ENCODE measurements at places on chromosomes 5 and 9. TPM values are rescaled to one million over a fixed set of nuclear protein-coding genes. Genes with fewer than 3 reads are reported as not detected.

- H3K4me3 ChIP-seq, result peak overlapping the region; percentile 43
- peak overlapping the region; percentile 58 for H3K27ac ChIP-seq
- peaks cover 43% of the 10 kb centered on the region for H3K4me1 ChIP-seq
- peaks cover 4% of the 10 kb centered on the region for H3K36me3 ChIP-seq
- H3K27me3 ChIP-seq, result no peaks in the 10 kb centered on the region
These were observed 77.8 kb upstream of the TARS1 start for GRCh38 chr5:33362915-33363314.

DNA sequence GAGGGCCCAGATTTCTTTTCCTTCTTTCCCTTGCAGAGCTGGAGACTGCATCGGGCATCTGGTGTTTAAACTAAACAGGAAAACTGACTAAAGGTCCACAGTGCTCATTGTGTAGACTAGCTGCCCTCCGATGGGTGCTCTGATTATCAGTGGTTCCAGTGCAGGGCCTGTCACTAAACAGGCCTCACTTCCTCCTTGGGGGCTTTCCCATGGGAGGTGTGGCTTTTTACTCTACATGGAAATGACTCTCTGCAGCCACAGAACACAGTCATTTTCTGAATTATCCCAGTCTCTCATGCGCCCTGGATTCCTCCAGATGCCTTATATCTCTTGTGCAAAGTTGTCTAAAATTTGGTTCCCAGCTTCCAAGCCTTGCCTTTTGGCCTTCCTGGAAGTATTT lies 199.2 kb downstream of the TRIO start:
- peaks cover 55% of the 10 kb centered on the region for H3K4me1 ChIP-seq
- DNase-seq, result no peak
- H3K27me3 ChIP-seq, result peaks cover 27% of the 10 kb centered on the region
- peaks cover 45% of the 10 kb centered on the region for H3K36me3 ChIP-seq
- H3K4me3 ChIP-seq, result peak overlapping the region; percentile 5
- H3K27ac ChIP-seq, result peak overlapping the region; percentile 65

TMEM252 gene
- not detected for total RNA-seq

- peaks cover 6% of the 10 kb centered on the region for H3K4me1 ChIP-seq
- no peak overlapping the region for H3K27ac ChIP-seq
- H3K36me3 ChIP-seq, result no peaks in the 10 kb centered on the region
- DNase-seq, result no peak
- no peak overlapping the region for H3K4me3 ChIP-seq
- H3K27me3 ChIP-seq, result no peaks in the 10 kb centered on the region
These were observed 1068.6 kb downstream of the TAF11L14 start for GRCh38 chr5:18702821-18703220.

- no peaks in the 10 kb centered on the region for H3K27me3 ChIP-seq
- no peak overlapping the region for H3K4me3 ChIP-seq
- H3K4me1 ChIP-seq, result peaks cover 16% of the 10 kb centered on the region
- H3K36me3 ChIP-seq, result peaks cover 8% of the 10 kb centered on the region
These were observed 42.8 kb upstream of the IPPK start for GRCh38 chr9:92712767-92713166.

DNA sequence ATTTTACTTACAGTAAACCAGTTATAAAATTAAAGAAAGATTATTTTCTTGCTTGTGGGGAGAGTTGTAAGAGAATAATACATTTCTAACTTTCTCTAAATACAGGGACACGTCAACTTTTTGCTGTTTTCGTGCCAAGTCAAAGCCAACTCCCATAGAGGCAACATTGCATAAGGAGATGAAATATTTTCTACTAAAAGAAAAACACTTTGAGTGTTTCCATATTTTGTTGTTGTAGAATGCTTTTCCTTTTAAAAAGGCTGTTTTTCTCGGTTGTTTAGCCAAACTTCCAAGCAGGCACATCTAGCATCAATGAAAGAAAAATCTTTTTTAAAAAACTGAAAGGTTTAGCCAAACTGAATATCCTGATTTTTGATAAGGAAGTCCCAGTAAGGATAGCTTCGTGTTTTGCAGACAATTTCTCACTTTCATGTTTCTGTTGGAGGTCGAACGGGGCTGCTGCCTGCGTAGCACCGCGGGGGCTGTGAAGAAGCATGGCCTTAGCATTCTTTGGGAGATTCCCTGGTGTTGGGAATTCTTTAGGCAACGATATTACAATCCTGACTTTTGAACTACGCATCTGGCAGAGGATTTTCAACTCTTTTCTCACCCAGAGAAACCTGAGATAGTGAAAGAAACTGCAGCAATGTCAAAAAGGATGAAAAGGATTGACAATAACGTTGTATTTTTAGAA lies 108.1 kb upstream of the FBXL7 start:
- no peak overlapping the region for H3K27ac ChIP-seq
- H3K27me3 ChIP-seq, result peaks cover 2% of the 10 kb centered on the region
- H3K4me1 ChIP-seq, result no peaks in the 10 kb centered on the region
- H3K36me3 ChIP-seq, result no peaks in the 10 kb centered on the region
- DNase-seq, result no peak

GRCh38 chr5:83036991-83037575 lies 40.1 kb downstream of the TMEM167A start:
- H3K27ac ChIP-seq, result no peak overlapping the region
- no peak overlapping the region for H3K4me3 ChIP-seq
- no peaks in the 10 kb centered on the region for H3K36me3 ChIP-seq
- DNase-seq, result no peak
- H3K27me3 ChIP-seq, result no peaks in the 10 kb centered on the region

IL4 gene
- total RNA-seq, result not detected

DNA sequence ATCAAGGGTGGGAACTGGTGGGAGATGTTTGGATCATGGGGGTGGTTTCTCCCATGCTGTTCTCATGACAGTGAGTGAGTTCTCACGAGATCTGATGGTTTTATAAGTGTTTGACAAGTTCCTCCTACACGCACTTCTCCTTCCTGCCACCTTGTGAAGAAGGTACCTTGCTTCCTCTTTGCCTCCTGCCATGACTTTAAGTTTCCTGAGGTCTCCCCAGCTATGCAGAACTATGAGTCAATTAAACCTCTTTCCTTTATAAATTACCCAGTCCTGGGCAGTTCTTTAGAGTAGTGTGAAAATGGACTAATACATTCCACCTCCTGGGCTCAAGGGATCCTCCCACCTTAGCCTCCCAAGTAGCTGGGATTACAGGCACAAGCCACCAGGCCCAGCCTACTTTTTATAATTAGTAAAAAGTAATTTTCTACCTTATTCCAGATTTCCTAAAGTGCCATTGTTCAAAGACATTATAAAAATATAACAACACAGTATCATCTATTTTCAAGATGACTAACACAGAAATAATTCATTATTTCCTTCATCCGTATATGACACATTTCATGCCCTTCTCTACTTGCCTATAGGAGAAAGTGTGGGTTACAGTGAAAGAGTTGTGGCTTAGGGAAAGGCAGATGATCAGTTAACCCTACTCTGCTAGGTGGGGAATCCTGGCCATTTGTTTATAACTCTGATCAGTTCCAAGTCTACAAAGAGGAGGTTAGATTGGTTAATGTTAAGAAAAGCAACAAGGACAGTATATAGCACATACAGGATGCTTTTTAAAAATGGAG lies 99.9 kb downstream of the TTC39B start:
- no peak overlapping the region for H3K4me3 ChIP-seq
- DNase-seq, result no peak
- H3K27ac ChIP-seq, result no peak overlapping the region
- no peaks in the 10 kb centered on the region for H3K27me3 ChIP-seq

SPOCK1 gene
- 191 TPM for total RNA-seq

DNA sequence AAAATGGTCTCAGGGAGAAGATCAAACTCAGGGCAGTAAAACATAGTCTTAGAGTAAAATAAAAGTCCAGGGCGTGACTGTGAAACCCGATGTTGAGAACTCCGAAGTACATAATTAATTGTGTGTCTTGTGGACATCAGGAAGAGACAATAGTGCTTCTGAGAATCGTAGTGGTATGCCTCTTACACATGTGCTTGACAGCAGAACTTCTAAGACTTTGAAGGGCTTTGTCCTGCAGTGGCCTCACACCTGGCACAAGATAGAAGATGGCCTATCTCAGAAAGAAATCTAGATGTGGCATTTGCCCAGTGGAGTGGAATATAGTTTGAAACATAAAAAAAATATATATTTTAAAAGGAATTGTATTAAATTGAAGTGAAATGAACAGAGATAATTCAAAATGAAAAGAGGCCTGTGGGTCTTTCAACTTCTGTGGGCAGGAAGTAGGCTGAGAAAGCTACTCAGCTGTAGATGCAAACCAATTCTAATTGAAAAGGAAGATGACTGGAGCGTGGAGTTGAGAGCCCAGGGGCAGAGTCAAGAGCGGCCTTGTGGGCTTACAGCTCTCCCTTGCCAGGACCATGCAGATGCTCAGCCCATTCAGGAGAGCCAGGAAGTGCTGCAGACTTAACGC lies 468.4 kb downstream of the KDM4C start:
- H3K4me1 ChIP-seq, result no peaks in the 10 kb centered on the region
- no peaks in the 10 kb centered on the region for H3K36me3 ChIP-seq
- no peak for DNase-seq
- H3K27ac ChIP-seq, result no peak overlapping the region

SNX24 gene
- 22.3 TPM for total RNA-seq

DNA sequence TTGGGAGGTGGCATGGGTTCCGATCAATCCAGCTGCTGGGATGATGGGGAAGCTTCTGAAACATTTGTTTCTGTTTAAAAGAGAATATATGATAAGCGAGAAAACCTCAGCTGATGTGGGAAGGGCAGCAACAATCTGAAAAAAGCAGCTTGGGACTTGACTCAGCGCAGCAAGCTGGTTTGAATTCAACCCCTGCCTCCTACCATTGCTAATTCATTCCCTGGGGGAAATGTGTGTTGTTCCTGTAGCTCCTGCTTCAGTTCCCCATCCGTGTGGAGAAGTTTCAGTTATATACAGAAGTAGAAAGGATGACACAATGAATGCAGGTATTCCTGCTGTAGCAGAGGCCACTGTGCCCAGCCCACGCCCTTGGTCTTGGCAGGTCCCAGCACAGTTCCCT lies 145.1 kb downstream of the NXNL2 start:
- H3K36me3 ChIP-seq, result peaks cover 4% of the 10 kb centered on the region
- no peak for DNase-seq
- peaks cover 1% of the 10 kb centered on the region for H3K27me3 ChIP-seq
- H3K27ac ChIP-seq, result no peak overlapping the region
- H3K4me3 ChIP-seq, result no peak overlapping the region

- H3K4me1 ChIP-seq, result peaks cover 44% of the 10 kb centered on the region
- DNase-seq, result no peak
These were observed 627.2 kb downstream of the PSAT1 start for GRCh38 chr9:78923966-78924659.

DNA sequence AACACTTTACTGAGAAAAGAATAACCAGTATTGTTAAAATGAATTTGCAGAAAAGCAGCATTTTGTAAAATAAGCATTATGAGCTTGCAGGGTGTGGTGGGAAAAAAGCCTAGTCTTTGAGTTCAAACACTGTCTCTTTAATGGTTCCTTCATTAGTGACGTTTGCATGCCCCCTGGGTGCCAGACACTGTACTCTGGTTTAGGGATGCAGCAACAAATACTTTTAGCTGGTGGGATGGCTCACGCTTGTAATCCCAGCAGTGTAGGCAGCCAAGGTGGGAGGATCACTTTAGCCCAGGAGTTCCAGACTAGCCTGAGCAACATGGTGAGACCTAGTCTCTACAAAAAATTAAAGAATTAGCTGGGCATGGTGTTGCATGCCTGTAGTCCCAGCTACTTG lies 62.3 kb downstream of the MAST4 start:
- no peak overlapping the region for H3K4me3 ChIP-seq
- no peak overlapping the region for H3K27ac ChIP-seq
- no peaks in the 10 kb centered on the region for H3K36me3 ChIP-seq
- no peaks in the 10 kb centered on the region for H3K4me1 ChIP-seq

DNA sequence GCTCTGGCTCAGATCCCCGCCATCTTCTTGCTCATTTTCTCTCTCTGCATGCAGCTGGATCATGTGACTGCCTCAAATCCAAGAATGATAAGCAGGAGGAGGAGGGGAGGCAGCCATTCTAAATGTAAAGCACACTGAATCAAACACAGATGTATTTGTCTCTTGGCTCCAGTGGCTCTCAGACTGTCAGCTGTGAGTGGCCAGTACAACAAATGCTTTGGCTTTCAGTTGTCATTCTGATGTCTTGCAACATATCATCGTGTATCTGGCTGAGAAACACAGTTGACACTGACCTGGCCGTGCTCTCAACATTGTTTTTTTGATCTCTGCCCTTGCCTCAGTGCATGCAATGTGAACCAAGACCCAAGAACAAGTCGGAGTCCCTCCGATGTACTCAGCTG lies 233.1 kb downstream of the ADAMTSL1 start:
- peaks cover 29% of the 10 kb centered on the region for H3K4me1 ChIP-seq
- peaks cover 2% of the 10 kb centered on the region for H3K27me3 ChIP-seq
- no peak overlapping the region for H3K4me3 ChIP-seq
- DNase-seq, result no peak
- no peak overlapping the region for H3K27ac ChIP-seq

- no peak overlapping the region for H3K27ac ChIP-seq
- no peaks in the 10 kb centered on the region for H3K36me3 ChIP-seq
- no peak for DNase-seq
- H3K27me3 ChIP-seq, result no peaks in the 10 kb centered on the region
- H3K4me1 ChIP-seq, result no peaks in the 10 kb centered on the region
These were observed 416.8 kb downstream of the TMEM38B start for GRCh38 chr9:106111039-106111730.

HTR1A gene
- not detected for total RNA-seq
